Stimulated activated CD8-positive, alpha-beta memory T cell treated with anti-CD3 and anti-CD28 coated beads, Interleukin-4, amount 100 ng/mL, for 48 hours (primary cell): ENCODE measurements at places on chromosomes 3 and 15.

GRCh38 chr3:39315420-39315819 lies 14.1 kb upstream of the CCR8 start:
- DNase-seq: no peak

DNA sequence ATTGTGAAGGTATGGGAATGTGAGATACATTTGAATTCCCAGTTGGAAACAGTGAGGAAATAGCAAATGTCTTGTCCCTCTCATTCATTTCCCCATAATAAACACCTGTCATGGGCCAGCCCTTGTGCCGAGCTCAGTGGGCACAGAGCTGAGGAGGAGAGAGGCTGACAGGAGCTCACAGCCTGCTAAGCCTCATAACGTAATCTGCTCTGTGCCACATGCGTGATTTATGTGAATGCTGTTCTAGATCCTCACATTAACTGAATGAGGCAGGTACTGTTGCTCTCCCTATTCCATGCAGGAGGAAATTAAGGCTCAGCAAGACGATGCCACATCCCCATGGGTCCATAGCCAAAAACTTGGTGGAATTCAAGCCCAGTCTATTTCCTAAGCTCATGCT lies 35.2 kb upstream of the RHO start:
- DNase-seq: no peak

DNA sequence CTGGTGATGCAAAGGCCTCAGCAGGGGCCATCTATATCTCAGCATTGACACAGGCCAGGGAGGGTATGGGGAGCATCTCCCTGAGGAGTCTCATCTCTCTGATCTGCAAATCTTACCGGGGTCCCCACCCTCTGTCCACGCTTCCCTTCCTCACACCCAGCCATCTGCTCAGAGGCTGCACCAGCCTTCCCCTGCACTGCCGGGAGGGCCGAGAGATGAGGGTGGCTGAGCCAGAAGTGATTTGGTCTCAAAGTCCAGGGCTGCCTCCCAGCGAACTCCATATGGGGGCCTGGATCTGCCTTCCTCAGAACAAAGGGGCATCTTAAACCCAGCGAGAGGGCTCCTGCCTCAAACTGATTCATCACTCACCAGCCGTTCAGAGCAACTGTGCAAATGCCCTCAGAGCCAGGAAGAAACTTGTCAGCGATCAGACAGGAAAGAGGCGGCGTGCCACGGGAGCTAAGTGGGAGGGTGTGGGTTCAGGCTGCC lies 4.6 kb downstream of the IGDCC3 start:
- DNase-seq: no peak

- DNase-seq: no peak
These were observed 18.2 kb upstream of the EHHADH start for GRCh38 chr3:185272033-185272432.

- DNase-seq: no peak
These were observed 107.4 kb upstream of the PRICKLE2 start for GRCh38 chr3:64332459-64333350.
